ENCODE measurements at places on chromosomes 12 and 14.

DNA sequence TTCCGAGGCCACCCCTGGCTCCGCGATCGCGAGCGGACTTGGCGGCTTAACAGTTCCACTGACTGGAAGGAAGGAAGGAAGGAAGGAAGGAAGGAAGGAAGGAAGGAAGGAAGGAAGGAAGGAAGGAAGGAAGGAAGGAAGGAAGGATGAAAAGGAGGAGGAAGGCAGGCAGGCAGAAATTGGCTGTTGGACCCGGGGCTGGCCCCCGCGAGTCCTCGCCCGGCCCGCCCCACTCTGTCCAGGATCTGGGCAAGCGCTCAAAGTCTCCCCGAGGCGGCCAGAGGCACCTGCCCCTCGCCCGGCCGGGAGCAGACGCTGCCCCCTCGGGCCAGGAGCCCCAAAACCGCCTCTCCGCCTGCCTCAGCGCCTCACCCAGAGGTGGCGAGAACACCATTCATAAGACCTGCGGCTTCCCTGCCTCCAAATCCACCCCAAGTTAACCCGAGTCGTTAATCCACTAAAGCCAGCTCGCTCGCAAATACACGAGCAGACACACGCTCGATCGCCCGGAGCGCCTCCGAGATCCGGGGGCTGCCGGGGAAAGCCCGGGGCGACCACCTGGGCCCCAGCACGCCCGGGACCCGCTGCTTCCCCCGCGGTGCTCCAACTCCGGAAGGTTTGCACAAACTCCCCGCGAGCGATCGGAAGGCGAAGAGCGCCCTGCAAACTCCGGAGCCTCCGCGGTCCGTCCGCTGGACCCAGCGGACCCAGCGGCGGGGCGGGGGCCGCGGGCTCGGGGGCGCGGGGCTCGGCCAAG, 844 bp downstream of the DPF3 start:
- DNase-seq = peak; percentile 36

DNA sequence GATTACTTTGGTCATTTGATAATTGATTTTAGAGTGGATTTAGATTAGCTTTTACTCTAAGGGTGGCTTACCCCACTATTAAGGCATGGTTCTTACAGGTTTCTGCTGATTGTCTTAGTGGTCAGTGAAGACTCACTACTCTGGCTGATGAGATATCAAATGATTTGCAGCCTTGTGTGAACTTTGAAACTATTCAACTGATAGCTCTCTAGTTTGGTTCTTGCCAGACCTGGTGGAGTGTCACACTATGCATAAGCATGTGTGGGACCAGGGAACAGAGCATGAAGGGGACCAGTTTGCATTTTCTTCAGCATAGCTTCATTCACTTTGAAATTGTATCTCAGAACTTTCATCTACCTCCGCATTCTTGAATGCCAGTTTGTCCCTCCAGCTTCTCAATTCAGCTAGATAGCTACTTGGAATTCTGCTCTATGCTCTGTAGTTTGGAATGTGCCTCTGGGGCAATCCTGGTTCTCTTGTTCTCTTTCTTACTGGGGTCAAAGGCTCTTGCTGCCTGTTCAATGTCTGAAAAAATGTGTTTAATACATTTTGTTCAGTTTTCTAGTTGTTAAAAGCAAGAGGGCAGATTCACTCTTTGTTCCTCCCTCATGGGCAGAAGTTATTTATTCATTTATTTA, 12.7 kb downstream of the SCYL2 start:
- DNase-seq = peak; percentile 39

- DNase-seq = no peak
Observed at GRCh38 chr12:98419081-98419794, 96.2 kb upstream of the TMPO start.

- no peak for DNase-seq
Observed at GRCh38 chr12:114504311-114504710, 98.4 kb upstream of the TBX5 start.

DNA sequence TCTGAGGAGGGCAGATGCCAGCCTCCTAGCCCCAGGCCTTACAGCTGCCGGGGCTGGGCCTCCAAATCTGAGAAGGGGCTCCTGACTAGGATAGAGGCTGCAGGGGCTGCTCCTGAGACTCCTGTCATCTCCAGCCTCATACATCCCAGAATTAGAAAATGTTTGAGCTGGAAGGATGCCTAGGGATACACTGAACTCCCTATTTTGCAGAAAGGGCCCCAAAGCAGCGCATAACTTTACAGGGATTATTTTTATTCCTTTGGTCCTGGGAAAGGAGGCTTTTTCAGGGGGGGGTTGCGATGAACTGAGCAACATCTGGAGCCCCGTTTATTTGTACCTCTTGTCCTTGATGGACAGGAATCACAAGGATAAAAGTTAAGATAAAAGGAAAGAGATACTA, 35.9 kb upstream of the SLC38A2 start:
- no peak for DNase-seq

- DNase-seq = no peak
Observed at GRCh38 chr14:101005447-101005846, 101.9 kb upstream of the RTL1 start.

DNA sequence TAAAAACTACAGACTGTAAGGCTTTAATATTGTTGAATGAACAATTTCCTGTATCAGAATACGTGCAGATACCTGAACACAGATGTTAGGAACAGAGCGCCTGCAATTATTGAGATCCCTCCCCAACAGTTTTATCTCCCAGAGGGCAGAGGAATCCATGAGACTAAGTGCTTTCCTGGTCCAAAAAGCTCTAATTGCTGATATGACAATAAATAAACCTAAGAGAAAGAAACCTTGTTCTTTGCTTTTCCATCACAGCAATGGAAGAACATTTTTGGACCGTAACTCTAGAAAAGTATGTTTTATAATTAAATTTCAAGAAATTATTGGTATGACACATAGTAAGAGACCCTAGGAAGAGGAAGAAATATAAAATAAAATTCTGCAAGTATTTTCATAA, 13.0 kb upstream of the KRT83 start:
- no peak for DNase-seq

DNA sequence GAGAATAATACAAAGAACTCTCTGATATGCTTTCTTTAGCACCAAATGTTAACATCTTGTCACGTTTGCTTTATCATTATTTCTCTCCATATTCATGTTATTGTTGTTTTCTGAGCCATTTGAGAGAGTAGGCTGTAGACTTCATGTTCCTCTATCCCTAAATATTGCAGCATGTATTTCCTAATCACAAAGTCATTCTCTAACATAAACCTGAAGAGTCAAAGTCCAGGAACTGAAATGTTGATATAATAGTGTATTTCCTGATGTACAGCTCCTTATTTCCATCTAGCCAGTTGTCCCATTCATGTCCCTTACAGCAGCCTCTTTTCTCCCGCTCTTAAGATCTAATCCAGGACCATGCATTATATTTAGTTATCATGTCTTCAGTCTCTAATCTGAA, 72.8 kb downstream of the SPATS2 start:
- DNase-seq = no peak

DNA sequence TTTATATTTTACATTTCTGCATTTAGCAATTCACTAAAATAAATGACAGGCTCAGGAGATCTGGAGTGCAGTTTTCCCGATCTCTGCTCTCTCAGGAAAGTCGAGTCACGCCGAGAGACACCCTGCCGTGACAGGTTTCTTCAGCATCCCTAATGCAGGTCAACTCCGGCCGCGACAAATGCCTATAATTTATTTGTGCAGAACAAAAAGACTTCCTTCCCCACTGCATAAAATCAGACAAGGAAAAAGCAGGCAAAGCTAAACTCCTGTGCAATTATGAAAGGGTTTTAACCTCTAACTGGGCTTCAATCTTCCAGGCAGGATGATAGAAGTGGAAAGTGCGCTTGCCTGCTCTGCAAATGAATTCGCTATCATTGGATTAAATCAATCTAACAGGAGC, 28.1 kb downstream of the SPRING1 start:
- DNase-seq = no peak

GRCh38 chr14:100674428-100674827, 52.3 kb upstream of the DLK1 start:
- no peak for DNase-seq

DNA sequence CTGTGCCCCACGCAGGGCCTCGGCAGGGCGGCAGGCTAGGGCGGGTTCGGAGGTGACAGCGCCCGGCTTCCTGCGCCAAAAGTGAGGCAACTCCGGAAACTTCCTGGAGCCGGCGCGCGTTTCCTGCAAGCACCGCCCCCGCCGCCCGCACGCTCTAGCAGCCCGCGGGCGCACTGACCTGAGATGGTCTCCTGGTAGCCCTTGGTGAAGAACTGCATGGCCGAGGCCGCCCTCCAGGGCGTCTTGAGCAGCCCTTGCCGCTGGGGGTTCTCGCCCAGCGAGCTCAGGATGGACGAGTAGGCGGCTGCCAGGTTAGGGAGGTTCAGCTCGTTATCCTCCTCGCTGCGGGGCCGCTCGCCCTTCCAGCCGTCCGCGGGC, 494 bp downstream of the GCH1 start:
- DNase-seq = peak; percentile 52

All from choroid plexus epithelial cell (primary cell).